Stimulated activated CD8-positive, alpha-beta memory T cell treated with anti-CD3 and anti-CD28 coated beads, Interleukin-7, amount 100 ng/mL, for 1 hour (primary cell): ENCODE measurements at places on chromosomes 7 and 10.
A peak's percentile ranks its signal among the peaks of the same experiment; 100 is the strongest.

DNA sequence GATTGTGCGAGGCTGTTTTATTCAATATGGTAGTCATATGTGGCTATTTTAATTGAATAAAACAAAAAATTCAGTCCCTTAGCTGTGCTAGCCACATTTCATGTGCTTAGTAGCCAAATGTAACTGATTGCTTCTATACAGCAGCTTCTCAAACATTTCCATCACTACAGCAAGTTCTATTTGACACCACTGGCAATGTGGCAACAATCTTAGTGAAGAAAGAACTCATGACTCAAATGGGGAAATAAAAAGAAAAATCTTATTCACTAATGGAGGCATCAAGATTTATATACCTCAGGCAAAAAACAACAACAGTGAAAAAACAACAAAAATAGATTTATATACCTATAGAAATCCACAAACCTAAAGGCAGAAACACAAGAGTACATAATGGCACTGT, 17.9 kb downstream of the SEM1 start:
- no peak for DNase-seq

- no peak for DNase-seq
Observed at GRCh38 chr10:93550606-93551005, 15.9 kb upstream of the FFAR4 start.

- peak; percentile 27 for DNase-seq
Observed at GRCh38 chr7:16223963-16224707, 197.2 kb downstream of the CRPPA start.

- no peak for DNase-seq
Observed at GRCh38 chr7:111593343-111593742, 31.1 kb upstream of the IMMP2L start.

GRCh38 chr10:30846710-30847109, 185.0 kb downstream of the ZNF438 start:
- DNase-seq: no peak

DNA sequence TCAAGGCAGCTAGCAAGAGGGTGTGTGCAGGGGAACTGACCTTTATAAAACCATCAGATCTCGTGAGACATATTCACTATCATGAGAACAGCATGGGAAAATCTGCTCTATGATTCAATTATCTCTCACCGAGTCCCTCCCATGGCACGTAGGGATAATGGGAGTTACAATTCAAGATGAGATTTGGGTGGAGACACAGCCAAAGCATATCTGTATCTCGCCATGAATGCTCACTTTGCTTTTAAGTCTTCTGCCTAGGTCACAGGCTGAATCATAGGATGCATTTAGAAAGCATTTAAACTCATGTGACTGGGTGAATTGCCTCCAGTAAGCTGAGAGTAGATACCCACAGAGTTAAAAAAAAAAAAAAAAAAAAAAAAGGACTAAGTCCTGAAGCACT, 220.0 kb downstream of the AGMO start:
- no peak for DNase-seq

- DNase-seq: no peak
Observed at GRCh38 chr7:20021831-20022230, 195.4 kb downstream of the MACC1 start.

DNA sequence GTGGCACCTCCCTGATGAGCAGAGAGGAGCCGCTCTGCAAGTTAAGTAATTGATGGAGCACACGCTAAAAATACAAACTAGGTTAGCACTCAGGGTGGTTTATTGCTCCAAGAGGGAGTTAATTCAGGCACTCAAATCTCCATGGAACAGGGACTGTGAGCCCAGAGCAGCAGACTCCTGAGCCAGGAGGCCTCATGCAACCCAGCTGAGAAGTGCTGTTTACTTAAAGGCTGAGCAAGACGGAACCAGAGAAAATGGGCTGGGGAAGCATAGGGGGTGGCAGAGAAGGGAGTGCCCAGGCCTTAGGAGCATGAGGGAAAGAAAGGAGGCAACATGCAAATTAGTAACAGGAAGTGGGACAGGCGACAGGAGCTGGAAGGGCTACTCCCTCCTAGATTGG, 174.1 kb downstream of the KCNMA1 start:
- DNase-seq: no peak

DNA sequence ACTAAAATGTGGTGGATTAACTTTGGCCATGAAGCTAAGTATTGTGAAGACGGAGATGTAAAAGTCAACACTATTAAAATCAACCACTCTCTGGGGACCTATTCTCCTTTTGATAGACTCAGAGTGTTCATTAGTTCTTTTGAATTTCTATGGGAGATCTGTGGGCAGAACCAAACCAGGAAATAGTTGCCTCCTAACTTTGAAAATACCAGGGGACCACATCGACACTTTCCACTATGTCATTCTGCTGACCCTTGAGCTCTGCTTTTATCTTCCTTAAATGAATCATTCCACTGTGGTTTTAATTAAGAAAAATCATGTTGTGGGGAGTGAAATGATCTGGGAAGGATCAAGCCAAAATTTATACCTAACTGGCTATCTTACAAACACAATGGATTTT, 960.5 kb downstream of the GATA3 start:
- DNase-seq: no peak

GRCh38 chr7:151435971-151436370, 4.0 kb downstream of the CRYGN start:
- DNase-seq: no peak

DNA sequence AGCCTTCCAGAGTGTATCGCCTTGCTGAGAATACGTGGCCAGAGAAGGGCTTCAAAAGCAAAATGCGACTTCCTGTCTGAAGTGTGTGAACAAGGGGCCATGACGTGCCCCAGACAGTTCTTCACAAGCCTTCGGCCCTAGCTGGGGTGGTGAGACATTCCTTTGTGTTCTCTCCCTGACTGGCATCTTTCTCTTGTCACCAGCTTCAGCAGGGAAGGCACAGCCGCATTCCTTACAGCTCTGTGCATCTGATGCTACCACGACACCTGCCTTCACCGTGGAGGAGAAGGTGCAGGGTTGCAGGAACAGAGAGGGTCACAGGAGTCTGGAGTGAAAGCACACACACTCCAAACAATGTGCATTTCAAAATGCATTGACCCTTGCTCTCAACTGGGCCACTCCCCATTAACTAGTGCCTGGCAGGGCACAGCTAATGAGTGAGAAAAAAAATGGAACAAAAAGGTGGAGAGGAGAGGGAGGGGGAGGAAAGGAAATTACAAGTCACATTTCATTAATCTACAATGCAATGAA, 93.4 kb downstream of the GPR26 start:
- no peak for DNase-seq

DNA sequence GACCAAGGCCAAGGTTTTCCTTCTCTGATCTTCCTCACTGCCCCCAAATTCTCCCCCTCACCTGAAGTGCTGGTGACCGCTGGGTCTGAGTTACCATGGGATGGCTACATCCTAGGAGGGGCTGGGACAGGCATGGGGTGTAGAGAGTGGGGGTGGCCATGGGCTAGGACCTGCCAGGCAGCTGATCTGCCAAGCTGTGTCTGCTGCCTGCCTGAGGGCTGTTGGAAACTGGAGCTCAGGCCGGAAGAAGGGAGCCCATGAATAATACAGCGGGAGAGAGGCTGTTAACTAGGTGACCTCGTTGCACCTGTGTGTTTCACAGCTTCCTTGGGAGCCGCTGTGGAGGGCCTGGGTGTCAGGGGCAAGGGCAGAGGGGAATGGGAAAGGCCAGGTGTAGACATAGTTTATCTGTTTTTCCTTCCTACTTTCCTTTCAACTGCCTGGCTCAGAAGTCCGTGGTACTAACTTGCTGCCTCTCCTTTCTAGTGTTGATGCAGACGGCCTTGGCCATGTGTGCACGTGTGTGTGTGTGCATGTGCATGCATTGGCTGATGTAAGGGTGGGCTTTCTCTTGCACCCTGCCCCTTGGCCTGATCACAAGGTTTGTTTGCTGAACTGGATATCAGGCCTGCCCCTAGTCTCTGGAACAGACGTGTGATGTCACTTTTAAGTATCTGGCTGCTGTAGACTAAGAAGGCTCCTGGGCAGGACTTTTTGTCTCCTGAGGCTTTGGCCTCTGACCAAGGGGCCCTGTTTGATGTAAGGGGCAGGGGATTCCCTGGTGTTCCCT, 11.9 kb downstream of the CDH23 start:
- DNase-seq: no peak

- DNase-seq: no peak
Observed at GRCh38 chr10:57943701-57944100, 324.0 kb downstream of the IPMK start.

DNA sequence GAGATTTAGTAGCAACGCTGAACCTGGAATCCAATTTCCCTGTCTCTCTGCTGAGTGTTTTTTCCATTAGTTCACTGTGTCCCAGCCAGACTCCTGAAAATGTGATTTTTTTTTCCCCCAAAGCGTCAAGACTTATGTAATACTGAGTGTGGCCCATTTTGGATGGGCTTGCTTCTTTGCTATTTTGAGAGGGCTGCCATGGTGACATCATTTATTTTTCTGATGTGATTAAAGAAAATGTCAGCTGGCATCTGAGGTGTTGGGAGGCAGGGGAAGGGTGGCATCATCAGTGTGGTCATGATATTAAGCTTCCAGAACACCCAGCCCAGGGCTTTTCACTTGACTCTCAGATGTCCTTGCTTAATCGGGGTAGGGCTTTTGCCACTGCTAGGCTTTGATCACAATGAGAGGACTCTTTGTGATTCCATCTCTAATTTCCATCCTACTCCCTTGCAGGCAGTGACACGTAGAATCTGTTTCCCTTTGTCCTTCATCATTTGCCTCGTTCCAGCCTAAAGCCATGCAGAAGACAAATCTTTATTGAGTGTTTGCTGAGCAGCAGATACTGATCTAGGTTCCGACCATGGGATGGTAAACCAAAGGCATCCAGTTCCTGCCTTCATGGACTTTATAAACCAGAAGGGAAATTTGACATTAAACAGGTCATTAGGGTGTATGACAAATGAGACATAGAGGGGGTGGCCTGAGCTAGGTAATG, 7.4 kb downstream of the ZNF365 start:
- no peak for DNase-seq

DNA sequence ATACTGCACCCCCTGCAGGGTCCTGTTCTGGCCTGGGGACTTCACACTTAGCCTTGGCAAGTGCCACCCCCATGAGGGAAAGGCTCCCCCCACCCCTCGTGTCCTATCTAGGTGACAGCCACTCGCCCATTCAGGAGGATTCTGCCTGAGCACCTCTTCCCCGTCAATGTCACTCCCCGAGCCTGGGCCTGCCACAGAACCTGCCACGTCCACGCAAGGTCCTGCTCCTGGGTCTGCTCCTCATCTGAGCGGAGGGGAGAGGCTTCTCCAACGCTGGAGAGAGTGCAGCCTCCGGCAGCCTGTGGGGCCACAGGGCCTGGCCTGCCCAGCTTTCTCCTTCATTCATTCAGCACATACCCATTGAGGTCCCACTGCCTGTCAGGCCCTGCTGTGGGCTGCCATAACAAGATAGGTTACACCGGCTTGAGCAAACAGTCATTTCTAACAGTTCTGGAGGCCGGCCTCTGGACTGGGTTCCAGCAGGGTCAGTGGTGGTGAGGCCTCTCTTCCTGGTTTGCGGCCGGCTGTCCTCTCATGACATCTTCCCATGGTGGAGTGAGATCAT, 92.0 kb upstream of the RET start:
- no peak for DNase-seq

- DNase-seq: no peak
Observed at GRCh38 chr7:73988197-73988596, 39.8 kb upstream of the ELN start.

DNA sequence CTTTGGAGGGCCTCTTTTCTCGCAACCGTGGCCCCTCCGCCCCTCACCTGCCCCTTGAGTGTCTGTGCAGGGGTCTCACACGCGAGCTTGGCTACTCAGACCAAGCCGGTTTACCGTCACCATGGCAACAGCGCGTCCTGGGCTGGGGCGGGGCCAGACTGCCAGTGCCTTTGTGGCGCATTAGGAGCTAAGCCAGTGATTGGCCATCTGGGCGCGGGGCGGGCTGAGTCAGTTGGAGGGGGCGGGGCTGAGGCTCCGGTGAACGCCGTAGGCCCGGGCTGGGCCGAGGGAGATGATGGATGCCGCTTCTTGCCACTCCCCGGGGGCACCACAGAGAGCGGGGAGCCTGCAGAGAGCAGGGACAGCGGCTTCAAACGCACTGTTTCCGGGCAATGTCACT, 48.7 kb upstream of the FXYD4 start:
- DNase-seq: peak; percentile 60

DNA sequence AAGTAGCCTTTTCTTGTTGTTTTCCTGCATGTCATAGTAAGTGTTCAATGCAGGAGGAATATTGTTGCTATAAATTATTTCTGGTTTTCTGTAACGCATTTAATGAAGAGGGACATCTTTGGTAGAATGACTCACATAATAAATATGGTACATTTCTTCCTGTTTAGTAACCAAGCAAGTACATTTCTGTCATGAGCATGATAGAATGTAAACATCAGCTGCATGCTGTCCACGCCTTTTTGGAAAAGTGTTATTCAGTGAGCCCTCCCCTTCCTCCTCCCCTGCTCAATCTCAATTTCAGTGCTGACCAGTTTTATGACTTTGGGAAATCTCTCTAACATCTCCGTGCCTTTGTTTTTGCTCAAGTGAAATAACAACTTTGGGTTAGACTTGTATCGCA, 664.0 kb downstream of the XPNPEP1 start:
- no peak for DNase-seq

DNA sequence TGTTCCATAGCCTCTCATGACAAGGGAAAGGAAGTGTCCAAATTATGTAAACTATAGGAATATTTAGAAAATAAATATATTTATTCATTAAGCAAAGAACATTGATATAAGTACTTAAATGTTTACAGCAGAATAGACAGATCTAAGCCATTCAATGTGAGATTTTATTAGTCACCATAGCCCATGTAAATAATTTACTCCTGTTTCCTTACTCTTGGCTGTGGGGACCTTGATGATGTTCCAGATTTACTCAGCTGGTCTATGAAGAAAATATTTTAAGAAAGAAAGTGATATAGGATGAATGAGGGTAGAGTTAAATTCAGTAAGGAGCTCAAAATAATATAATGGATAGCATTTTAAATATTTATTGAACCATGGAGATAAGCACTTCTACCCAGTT, 442.6 kb upstream of the KLF6 start:
- no peak for DNase-seq

GRCh38 chr7:4185721-4186512, 496.2 kb upstream of the FOXK1 start:
- DNase-seq: no peak

GRCh38 chr7:79132844-79133451, 320.5 kb downstream of the MAGI2 start:
- no peak for DNase-seq

DNA sequence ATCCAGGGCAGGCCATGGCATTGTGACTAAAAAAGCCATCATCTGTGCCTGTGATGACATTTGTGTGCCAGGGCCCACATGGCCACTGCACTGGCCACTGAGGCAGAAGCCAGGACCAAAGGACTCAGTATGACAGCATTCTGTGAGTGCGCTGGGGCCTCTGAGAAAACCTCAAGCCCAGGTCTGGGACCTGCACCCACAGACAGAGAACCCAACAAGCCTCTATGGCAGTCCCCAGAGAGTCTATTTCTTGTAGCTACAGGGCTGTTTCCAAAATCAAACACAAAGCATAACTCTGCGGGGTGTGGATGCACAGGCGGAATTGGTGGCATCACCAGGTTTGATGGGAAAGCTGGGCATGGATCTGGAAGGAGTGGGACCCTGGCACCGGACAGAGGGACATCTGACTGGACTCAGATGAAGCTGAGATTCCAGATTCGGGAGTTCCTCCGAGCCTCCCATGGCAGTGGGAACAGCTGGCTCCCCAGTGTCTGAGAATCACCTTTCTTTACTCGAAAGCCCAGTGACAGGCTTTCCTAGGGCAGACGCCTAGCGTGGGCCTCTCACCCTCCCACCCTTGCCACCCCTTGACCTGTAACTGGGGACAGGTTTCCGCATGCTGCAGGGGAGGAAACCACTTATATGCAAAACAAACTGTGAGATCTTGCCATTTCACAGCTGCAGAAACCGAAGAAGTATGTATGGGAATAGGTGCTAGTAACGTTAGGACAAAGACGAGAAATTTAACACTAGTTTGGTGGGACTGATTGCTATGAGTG, 70.6 kb upstream of the RHEB start:
- DNase-seq: no peak
